Epithelial cell of proximal tubule (primary cell): ENCODE measurements at places on chromosomes 3 and 15. TPM values are rescaled to one million over a fixed set of nuclear protein-coding genes. Genes with fewer than 3 reads are reported as not detected.

CLRN1 gene
- total RNA-seq = not detected in 2 replicates

DNA sequence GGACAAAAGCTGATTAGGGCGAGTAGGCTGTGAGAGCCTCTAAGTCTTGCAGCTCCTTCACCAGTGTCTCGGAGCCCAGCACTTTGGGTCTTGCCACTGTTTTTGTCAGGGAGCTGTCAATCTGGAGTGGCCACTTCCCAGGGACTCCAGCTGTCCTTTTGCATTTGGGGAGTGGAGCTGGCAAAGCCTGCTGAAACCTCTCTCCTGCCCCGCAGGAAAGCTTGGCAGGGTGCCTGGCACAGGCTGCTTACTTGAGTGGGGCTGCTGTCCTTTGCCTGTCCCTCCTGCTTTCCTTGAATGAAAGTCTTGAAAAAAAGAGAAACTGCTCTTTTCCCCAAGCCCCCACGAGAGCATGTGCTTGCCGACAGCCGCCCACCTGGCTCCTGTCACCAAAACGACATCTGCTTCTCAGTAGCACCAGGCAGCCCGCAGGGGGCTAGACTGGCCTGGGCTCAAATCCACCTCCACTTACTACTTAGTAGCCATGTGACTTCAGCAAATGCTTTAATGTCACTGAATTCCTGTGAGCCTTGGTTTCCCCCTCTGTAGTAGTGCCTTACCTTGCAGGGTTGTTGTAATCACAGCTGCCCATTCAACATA, 13.7 kb downstream of the USP13 start:
- no peak for DNase-seq

- DNase-seq = no peak
These were observed 26.0 kb upstream of the BUB1B start for GRCh38 chr15:40134885-40135284.

- DNase-seq = peak; percentile 74
These were observed 6.3 kb downstream of the CAV3 start for GRCh38 chr3:8739757-8740504.

- no peak for DNase-seq
These were observed 284.9 kb upstream of the TBC1D5 start for GRCh38 chr3:18027161-18027939.

DNA sequence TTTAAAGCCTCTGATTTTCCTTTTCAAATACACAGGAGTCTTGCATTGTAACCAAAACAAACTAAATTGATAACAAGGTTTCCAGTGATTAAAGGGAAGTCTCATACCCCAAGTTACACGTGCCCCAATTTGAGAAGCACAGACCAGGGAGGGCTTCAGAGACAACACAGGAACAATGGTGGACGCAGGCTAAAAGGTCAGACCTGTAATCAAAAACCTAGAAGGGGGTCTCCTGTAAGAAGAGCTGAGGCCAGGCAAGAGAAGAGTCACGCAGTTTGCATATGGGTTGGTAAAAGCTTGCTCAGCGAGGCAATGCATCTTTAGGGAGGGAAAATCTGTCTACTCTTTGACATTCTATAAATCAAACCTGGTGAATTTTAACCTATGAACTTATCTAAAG, 58.6 kb upstream of the MCF2L2 start:
- no peak for DNase-seq
